Neural crest cell (in vitro differentiated cells): ENCODE measurements at places on chromosomes 16 and 17.

DNA sequence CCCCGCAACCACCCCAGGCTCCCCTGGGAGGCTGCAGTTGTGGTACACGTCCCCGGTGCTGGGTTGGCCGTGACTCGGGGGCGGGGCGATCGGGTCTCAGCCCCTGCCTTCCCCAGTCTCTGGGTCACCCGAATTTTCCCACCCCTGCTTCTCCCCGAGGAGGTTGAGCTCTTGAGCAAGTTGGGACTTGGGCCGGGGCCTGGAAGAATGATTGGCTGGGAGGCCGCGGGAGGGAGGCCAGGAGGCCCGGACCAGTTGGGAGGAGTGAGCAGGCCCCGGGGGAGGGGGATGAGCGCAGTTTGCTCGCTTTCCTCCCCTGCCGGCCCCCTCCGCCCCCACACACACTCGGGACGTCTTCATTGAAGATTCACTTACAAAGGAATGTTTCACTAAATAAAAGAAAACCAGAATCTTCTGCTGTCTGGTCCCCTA, 4.5 kb upstream of the HEXIM1 start:
- DNase-seq, result no peak

DNA sequence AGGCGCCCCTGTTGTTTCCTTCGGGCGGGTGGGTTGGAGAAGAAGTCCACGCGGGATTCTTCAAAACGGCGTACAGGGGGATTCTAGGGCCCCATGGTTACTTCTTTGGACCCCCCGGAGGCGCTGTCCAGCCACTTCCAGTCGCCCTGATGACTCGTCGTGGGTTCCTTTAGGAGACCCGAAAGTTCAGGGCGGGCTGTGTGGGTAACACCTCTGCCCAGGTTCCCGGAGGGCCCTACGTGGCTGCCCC, 716 bp upstream of the HIC1 start:
- no peak for DNase-seq

- DNase-seq, result no peak
These were observed 29.1 kb downstream of the GAS7 start for GRCh38 chr17:10169290-10169689.

DNA sequence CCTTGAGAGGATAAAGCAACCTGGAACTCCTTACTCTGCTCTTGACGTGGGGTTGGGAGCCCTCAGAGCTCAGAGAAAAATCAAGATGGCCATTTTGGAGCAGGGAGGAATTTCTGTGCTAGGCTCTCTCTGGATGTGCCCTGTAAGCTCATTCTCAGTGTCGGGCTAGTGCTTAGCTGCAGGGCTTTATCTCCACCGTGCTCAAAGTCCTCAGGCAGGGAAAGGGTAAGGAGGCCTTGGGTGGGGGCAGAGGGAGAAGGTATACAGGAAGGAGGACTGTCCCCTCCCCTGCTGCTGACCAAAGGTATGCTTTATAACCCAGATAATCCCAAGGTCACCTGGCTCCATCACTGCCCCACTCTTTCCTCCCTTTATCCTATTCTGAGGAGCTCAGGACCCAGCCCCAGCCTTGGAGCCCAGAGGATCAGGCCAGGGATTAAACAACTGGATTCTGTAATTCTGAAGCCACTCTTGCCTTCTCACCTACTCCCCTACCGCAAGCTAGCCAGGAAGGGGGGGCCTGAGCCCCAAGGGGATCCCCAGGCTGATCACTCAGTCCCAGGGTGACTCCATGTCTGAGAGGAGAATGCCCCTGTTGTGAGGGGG, 1.1 kb downstream of the DHRS11 start:
- no peak for DNase-seq

DNA sequence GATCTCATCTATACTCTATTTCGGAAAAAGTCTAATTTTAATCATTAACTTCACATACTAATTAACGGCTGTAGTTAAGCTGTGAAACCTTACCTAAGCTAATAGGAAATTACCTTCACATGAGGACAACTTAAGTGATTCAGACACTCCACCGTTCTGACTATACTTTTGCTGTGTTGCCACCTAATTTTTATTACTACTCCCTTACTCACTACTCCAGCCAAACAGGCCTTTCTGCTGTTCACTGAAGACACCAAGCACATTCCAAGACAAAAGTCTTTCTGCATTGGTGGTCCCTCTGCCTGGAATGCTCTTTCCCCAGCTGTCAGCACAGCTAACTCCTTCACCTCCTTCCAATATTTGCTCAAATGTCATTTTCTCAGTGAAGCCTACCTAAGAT, 1.3 kb downstream of the CMTR2 start:
- no peak for DNase-seq

DNA sequence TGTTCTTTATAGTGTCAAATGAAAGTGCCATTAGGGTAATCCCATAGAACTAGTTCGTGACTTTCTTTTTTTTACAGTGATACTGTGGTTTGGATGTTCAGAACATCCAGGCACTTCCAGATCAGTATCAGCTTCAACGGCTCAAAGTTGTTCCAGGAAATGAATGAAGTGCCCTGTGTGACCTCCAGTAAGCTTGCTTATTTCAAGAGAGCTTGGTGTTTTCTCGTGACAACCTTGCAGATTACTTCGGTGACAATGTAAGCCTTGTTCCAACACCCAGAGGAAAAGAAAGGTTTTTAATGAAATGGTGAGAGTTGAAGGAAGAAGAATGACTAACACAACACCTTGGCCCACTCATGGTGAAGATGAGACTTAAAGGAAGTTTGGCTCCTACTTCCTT, 16.0 kb upstream of the KCNJ16 start:
- no peak for DNase-seq

DNA sequence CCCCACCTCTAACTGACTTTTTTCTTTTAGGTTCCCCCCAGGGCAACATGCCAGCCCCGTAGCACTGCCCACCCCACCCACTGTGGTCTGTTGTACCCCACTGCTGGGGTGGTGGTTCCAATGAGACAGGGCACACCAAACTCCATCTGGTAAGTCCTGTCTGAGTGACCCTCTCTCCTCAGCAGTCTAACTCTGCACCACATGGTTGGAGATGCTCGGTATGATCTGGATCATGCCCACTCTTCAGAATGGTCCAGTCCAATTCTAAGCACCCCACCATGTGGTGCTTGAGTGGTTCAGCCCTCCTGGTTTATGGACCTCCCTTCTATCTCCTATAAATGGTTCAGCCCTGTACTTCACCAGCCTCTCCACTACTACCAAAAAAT, 5.9 kb downstream of the KDM6B start:
- DNase-seq, result no peak

DNA sequence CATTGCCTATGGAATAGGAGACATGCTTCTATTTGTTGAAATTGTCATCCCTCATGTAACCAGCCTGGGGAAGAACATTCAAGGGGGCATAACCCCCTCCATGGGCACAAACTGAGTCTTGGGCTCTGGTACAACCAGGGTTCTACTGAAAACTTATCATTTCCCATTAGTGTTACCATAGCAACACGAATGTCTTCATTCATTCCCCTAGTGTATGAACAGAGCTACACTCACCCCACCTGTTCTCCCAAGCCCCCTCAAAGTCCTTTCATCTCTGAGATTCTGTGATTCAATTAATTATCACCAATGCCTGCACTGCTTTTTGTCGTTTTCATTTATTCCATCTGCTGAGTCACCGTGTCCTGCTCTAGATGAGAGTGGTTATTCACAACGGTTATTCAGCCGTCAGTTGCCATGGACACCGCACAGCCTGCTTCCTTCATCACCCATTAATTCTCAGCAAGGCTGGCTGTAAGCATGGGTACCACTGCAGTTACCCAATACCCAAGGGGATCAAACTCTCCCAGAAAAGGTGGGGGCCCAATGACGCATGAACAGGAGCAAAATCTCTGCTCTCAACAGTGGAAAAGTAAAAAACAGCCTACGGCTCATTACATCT, 1.6 kb upstream of the GAST start:
- no peak for DNase-seq

DNA sequence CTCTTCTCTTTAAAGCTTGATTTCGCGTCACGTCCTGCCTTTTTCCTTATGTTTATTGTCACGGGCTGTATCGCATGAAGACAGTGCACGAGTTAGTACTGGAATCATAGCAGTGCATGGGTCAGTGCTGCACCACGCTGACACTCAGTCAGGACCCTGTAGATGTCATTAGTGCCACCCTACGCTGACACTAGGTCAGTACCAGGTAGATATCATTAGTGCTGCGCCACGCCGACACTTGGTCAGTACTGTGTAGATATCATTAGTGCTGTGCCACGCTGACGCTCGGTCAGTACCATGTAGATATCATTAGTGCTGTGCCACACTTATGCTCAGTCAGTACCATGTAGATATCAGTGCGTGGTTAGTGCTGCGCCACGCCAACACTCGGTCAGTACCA, 106.2 kb upstream of the ZNF469 start:
- no peak for DNase-seq

DNA sequence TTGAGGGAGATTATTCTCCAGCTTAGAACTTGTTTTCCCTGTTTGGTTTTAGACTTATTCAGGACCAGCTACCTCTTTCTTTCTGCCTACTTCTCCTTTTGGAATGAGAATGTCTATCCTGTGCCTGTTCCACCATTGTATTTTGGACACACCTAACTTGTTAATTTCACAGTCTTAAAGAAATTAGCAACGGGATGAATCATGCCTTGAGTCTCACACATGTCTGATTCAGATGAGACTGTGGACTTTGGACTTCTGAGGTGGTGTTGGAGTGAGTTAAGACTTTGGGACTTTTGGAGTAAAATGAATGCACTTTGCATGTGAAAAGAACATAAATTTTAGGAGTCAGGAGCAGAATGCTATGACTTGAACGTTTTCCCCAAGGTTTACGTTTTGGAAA, 581.4 kb downstream of the CDH11 start:
- DNase-seq, result no peak

DNA sequence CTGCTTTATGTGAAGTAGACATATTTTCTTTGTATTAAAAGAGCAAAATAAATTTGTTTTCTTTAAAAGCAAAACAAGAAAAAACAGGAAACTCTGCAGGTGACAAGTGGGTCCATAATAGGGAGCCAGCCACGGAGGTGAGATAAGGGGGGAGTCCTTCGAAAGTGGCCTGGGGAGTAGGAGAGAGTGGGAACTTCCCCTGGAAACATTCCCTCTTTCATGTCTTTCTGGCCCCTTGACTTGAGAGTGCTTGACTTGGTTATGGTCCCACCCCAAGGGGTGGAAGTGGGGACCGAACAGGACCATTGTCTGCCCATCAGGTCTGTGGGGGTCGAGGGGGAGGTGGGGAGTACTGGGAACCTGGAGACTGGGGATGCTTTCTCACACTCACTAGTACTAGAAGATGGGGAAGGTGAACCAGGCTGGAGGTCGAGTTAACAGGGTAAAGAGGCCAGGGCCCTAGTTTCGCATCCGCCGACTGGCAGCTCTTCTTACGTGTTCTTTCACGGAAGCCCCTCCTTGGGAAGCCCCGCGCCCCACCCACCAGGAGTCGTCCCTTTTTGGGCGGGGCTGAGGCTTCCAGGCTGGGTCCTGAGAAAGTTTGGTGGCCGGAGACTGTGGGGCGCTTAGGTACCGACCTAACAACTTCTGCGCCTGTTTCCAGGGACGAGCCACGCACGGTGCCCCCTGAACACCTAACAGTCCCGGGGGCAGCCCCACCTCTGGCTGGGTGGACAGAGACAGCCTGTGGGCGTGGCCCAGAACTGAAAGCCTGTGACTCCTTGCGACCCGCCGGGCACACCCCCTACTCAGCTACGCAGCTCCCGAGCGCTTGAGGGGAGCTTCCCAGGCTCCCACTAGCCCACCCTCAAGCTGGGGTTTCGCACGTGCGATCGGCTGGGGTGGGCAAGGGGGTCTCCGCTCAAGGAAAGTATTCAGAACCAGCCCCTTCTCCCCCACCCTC, 790 bp downstream of the TRADD start:
- DNase-seq, result no peak

DNA sequence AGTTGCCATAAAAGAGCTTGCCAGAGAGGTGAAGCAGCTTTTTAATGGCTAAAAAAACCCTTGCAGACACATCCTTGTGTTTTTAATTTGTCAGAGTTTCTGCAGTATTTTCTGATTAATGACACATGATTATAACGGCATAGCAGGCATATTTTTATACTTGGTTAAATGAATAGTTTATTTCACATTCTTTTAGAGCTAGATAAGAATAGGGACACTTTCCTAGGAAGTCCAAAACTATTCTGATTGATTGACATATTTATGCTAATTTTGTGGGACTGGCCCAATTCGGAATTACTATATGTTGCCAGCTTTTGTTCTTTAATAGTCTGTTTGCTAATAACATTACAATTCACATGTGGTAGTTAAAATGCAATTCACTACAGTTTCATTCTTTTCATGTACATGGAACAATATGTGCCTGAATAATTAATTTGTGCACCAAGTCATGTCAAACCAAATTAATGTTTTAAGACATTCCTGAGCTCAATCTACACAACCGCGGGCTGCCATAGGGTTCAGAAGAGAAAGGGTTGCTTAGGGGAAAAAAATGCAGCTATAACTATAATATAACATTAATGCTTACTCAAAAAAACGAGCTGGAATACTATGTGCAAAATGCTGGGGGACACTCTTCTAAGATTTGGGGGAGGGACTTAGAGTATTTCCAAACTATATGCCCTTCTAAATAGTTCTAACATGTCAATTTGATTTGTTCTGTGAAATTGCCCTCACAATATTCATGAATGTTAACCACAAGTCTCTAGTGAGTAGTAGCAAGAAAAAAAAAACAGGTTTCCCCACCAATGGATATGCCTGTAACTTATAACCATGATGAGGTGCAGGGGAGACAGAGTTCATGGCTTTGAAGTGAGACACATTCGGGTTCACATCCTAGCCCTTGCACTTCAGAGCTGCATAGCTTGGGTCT, 305.4 kb downstream of the CEP112 start:
- DNase-seq, result no peak
